ENCODE measurements at places on chromosomes 1 and 21.

DNA sequence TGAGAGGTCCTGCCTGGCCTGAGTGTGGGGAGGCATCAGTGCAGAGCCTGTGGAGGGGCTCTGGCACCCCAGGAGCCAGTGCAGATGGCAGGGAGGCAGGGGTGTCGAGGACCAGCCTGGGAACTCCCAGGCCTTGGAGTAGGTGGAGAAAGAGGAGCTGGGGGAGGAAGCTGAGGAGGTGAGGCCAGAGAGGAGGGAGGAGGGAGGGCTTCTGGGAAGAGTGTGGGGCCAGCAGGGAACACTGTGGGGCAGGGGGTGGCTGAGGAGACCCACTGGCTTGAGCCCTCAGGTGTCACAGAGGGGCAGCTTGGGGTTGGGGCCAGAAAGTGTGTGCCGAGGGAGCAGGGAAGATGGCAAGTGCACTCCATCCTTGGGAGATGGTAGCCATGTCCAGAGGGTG is 3.8 kb downstream of the COQ8A start:
- no peak for DNase-seq

DNA sequence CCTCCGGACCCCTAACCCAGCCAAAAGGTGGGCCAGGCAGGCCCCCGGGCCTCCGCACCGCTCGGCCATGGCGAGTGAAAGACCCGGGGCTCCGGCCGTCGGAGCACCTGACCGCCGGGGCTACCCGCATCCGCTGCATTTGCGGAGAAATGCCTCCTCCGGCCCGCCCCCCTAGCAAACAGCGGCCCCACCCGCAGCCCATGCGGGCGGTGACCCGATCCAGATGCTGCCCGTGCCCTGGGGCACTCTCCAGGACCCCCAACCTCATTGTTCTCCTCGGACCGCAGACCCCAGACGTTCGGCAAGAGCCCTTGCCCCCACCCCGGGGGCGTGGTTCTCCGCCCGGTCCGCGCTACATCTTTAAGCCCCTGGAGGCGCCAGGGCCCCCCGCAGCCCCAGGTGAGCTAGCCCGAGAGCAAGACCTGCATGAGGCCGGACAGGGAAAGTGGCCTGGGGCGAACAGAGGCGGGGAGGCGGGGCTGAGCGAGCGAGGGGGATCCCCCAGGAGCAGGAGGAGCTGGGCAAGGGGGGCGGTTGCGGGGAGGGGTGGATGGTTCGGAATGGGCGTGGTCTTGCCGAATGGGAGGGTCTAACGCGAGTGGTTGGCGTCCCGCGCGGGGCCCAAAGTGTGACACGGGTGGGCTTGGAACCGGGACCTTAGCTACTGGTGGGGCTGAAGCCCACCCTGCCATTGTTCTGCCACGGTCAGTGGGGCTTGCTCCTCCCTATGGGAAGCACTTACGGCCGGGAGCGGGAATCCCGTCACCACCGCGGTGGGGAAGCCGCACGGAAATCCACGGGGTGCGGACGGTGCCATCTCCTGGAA is 6.3 kb upstream of the CRYBG2 start:
- DNase-seq: no peak

DNA sequence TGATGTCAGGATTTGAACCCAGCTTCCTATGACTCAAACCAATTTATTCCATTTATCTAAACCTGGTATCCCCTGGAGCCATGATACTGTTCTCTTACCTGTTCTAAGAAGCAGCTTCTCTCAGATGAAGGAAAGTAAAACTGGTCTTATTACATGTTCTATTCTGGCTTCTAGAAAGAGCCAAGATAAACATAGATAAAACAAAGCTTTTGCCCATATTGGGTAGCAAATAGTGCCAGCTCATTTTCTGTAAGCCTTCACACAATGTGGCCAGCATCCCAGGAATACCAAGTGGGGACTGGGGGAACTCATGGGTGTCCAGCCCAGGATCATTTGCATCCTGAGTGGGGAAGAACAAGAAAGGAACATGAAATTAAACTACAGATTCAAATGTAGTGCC is 53.5 kb upstream of the EPHA8 start:
- DNase-seq: peak; percentile 34

DNA sequence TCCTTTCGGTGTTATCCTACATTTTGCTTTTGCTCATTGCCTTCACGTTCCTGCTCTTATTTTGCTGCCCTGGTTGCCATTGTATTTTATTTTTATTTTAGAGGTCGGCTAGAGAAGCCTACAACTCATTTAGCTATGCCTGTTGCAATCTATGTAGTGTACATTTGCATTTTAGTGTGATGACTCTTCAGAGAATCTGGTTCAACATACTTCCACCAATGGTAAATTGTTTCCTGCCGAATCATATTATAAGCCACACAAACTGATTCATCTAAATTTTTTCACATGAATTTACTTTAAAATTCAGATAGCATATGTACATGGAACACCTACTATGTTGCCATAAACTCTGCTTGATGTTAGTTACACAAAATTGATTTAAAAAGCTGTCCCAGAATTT is 1596.9 kb downstream of the PLA2G4A start:
- no peak for DNase-seq

- no peak for DNase-seq
Observed at GRCh38 chr21:26168371-26168770, 2.2 kb downstream of the APP start.

DNA sequence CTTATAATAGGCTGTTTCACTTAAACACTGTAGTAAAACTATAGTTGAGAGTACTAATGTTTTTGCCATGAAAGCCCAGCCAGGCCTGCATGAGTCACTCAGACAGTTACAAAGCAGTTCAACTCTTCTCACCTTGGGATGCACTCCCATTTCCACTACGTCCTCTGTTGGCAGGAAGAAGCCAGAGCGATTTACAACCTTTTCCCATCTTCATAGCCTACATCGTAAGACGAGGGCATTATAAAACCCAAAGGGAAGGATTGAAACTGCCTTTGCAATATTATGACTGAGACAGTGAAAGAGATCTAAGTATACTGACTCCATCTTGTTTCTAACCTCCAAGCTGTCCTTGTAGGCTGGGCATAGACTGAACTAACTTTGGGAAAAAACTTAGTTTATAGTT is 71.8 kb upstream of the CSF1 start:
- DNase-seq: peak; percentile 60
